Activated CD8-positive, alpha-beta memory T cell treated with anti-CD3 and anti-CD28 coated beads, Interleukin-2, amount 10 ng/mL, durations not matched to agents 7 days and 5 days (primary cell): ENCODE measurements at places on chromosomes 5 and 9.

DNA sequence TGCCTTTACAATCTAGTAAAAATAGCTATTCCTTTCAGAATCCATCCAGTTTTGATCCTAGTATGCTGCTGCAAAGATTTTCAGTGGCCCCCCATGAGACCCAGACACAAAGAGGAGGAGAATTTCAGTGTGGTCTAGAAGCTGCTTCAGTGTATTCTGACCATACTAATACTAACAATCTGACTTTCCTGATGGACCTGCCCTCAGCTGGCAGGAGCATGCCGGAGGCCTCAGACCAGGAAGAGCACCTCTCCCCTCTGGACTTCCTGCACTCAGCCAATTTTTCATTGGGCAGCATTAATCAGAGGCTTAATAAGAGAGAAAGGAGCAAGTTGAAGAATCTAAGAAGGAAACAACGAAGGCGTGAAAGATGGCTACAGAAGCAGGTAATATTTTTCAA is 48.5 kb downstream of the RNF180 start:
- no peaks in the 10 kb centered on the region for H3K4me1 ChIP-seq
- H3K27me3 ChIP-seq, result no peaks in the 10 kb centered on the region
- no peaks in the 10 kb centered on the region for H3K36me3 ChIP-seq

- no peak for DNase-seq
- H3K4me3 ChIP-seq, result no peak overlapping the region
- H3K36me3 ChIP-seq, result peaks cover 19% of the 10 kb centered on the region
- no peak overlapping the region for H3K27ac ChIP-seq
- H3K4me1 ChIP-seq, result peaks cover 59% of the 10 kb centered on the region
Observed at GRCh38 chr5:134136221-134136631, 21.7 kb downstream of the TCF7 start.

- H3K4me1 ChIP-seq, result peaks cover 60% of the 10 kb centered on the region
- H3K36me3 ChIP-seq, result peaks cover 12% of the 10 kb centered on the region
- peaks cover 13% of the 10 kb centered on the region for H3K27me3 ChIP-seq
- H3K4me3 ChIP-seq, result peak overlapping the region; percentile 10
- peak; percentile 80 for DNase-seq
- peak overlapping the region; percentile 93 for H3K27ac ChIP-seq
Observed at GRCh38 chr5:159337016-159337955, 7.0 kb upstream of the IL12B start.

DNA sequence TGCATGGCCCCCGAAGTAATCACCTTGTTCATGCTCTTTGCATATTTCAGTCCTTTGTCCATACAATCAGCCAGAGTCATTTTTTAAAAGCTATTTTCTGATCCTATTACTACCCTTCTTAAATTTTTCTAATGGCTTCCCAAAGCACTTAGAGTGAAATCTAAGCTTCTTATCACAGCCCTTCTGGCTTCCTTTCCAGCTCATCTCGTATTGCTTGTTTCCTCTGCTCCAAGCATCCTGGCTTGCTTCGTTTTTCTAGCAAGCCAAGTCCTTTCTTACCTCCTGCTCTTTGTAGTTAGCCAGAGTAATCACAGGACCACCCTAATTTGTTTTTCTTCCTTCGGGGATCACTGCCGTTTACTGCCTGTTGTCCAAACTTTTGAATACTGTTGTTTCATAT is 453.3 kb downstream of the KIF4B start:
- DNase-seq, result no peak
- H3K4me1 ChIP-seq, result no peaks in the 10 kb centered on the region
- H3K4me3 ChIP-seq, result no peak overlapping the region
- H3K27ac ChIP-seq, result no peak overlapping the region
- H3K36me3 ChIP-seq, result no peaks in the 10 kb centered on the region
- H3K27me3 ChIP-seq, result no peaks in the 10 kb centered on the region

DNA sequence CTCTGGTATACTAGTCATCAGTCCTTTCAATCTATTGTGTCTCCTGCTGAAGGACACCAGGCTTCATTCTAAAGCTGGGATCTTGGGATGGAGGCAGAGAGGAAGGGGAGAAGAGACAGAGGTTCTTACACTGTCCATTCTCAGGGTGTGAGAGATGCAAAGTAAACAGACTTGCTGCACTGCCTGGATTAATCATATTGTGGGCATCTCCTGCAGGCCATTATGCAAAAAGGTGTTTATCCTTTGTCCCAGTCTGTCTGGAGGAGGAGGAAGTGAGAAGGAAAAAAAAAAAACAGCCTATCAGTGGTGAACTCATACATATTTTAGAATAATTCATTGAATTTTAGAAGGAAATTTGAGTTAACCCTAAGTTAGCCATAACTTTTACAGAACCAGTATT is 92.9 kb upstream of the TNPO1 start:
- no peaks in the 10 kb centered on the region for H3K4me1 ChIP-seq

- H3K36me3 ChIP-seq, result no peaks in the 10 kb centered on the region
- no peak for DNase-seq
- peaks cover 3% of the 10 kb centered on the region for H3K27me3 ChIP-seq
Observed at GRCh38 chr5:145920542-145921210, 15.7 kb upstream of the SH3RF2 start.

DNA sequence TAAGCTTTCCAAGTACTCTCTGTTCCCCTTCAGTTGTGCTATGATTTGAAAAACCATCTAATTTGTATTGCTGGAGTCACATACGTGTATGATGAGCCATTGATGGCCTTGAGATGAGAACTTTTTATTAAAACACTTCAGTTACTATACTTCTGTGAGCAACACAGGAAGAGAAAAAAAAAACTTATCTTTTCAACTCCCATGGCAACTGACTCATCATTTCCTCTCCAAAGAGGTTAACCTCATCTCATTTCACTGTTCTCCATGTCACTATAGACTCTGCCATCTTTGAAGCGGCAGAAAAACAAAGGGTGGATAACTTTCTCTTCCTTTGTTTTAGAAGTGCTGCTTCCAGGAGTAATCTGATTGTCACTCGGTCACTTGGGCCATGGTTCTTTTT is 104.3 kb upstream of the PCSK1 start:
- peak overlapping the region; percentile 86 for H3K27ac ChIP-seq
- peaks cover 5% of the 10 kb centered on the region for H3K36me3 ChIP-seq
- no peak for DNase-seq
- peak overlapping the region; percentile 25 for H3K4me3 ChIP-seq
- peaks cover 11% of the 10 kb centered on the region for H3K27me3 ChIP-seq

DNA sequence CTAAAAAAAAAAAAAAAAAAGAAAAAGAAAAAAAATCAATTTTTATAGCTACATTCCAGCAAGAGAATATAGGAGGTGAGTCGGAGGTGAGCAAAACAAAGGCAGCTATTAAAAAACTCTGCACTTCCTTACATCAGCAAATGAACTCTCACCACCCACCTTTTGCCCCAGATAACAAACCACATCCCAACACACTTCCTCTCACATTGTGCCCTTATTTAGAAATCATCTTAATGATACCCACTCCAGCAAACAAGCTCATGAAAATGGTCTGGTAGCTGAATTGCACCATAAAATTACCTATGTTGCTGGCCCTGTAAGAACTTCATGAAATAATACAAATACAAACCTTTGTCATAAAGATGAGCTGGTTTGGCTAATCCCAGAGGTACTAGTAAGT is 82.9 kb downstream of the CEMIP2 start:
- H3K4me3 ChIP-seq, result no peak overlapping the region
- no peaks in the 10 kb centered on the region for H3K27me3 ChIP-seq
- DNase-seq, result peak; percentile 78
- peak overlapping the region; percentile 55 for H3K27ac ChIP-seq

- peaks cover 3% of the 10 kb centered on the region for H3K36me3 ChIP-seq
- no peak for DNase-seq
- H3K4me1 ChIP-seq, result peaks cover 46% of the 10 kb centered on the region
- H3K27me3 ChIP-seq, result peaks cover 40% of the 10 kb centered on the region
- H3K27ac ChIP-seq, result no peak overlapping the region
Observed at GRCh38 chr9:130143279-130143893, 28.8 kb upstream of the NCS1 start.

DNA sequence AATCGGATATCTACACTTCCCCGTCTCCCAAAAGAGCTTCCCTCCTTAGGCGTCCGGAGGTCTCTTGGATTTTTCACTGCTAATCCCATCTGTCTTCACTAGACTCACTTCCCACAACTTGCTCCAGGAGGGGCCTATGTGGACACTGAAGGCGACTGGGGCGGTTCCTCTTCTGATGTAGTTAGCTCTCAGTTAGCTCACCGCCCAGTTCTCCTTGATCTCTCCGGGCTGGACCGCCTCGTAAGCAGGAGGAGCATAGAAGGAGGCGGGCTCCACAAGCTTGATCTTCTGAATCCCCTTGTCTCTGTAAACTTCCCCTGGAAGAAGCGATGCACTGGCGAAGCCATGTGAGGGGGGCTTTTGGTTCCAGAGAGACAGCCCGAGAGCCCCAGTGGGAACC is 112.0 kb upstream of the SELENOP start:
- no peaks in the 10 kb centered on the region for H3K27me3 ChIP-seq
- no peaks in the 10 kb centered on the region for H3K4me1 ChIP-seq
- H3K36me3 ChIP-seq, result no peaks in the 10 kb centered on the region

DNA sequence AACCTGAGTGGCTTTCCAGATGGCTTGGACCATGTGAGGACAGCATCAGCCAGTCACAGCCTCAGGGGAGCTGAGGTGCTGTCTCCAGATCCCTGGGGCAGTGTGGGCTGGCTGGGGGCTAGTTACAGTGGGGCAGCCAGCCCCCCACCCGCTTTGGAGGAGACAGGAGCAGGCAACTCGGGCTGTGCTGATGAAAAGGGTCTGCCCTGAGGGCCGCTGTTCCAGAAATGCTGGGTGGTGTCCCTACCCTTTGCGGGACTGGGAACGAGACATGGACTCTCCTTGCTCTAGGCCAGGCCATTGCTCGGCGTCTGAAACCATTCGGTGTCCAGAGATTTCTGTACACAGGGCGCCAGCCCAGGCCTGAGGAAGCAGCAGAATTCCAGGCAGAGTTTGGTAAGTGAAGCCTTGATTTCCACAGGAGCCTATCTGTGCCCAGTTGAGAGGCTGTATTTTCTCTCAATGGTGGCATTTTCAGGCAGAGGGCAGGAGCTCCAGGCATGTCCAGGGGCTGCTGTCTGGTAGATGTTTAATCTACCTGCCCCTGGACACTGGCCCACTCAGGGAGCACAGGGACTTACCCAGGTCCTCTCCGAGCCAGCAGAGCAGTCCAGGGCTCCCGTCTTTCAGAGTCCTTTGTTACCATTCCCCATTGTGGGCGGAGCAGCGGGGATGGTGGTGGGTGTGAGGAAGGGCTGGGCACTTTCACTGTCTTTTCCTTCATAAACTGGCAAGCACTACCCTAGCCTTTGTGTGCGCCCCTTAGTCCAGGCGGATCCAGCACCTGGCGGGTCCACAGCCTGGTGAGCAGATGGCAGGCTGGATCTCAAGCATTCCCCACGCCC is 7.2 kb downstream of the GRHPR start:
- H3K4me1 ChIP-seq, result peaks cover 4% of the 10 kb centered on the region
- peaks cover 5% of the 10 kb centered on the region for H3K36me3 ChIP-seq
- H3K27me3 ChIP-seq, result no peaks in the 10 kb centered on the region
- DNase-seq, result no peak
- no peak overlapping the region for H3K4me3 ChIP-seq

DNA sequence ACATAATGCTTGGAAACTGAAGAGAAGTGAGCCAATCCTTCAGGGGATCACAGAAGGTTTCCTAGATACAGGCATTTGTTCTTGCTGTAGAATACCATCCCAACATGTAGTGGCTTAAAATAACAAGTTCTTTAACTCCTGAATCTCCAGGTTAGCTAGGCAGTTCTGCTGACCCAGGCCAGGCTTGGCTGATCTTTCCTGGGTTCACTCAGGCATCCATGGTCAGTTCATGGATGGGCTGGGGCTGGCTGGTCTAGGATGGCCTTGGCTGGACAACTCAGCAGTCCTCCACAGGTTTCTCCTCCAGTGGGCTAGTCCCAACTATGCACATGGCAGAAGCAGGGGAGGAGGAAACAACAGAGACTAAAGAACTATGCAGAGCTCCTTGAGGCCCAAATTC is 37.4 kb upstream of the DENND1A start:
- H3K4me1 ChIP-seq, result peaks cover 8% of the 10 kb centered on the region
- no peak for DNase-seq
- H3K27ac ChIP-seq, result no peak overlapping the region
- no peaks in the 10 kb centered on the region for H3K36me3 ChIP-seq
- no peak overlapping the region for H3K4me3 ChIP-seq

DNA sequence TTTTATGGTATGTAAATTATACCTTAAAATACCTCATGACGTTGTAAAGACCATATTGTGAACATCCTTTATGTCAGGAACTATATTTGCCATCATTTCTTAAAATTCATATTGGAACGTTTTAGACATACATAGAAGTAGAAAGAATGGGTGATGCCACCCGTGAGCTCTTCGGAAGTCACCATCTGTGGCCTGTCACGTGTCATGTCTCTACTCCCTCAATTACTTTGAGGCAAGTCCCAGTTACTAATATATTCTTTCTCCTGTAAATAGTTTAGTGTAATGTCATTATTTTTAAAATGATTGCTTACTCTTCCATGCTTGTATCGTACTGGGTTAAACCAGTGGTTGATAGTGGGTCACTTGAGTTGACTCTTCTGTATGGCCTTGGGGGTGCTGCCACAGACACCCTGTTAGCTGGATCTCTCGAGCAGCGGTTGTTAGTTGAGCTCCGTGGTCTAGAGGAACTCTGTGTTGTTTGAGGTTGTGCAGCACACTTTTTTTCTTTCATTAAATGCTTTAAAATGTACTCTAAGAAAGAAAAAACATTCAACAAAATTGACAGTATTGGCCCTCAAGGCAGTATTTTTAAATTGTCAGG is 66.2 kb downstream of the TRIO start:
- H3K27me3 ChIP-seq, result peaks cover 16% of the 10 kb centered on the region
- no peak overlapping the region for H3K27ac ChIP-seq
- H3K4me3 ChIP-seq, result no peak overlapping the region
- no peak for DNase-seq

DNA sequence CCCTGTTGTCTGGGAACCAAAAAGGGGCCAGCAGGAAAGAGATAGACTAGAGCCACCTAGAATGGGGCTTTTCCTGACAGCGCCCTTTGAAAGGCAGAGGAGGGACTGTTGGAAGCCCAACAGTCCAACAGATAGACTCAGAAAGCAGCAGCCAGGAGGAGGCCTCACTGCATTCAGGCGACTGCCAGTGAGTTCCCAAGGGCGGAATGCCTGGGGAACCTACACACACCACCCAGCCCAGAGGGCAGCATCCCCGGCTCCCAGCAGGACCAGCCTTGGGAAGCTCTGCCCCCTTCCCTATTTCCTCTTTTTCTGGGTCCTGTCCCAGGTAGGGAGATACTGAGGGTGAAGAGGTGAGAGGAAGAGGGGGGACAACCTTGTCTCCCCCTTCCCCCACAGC is 192.4 kb upstream of the KLF4 start:
- no peaks in the 10 kb centered on the region for H3K4me1 ChIP-seq
- no peaks in the 10 kb centered on the region for H3K27me3 ChIP-seq
- H3K4me3 ChIP-seq, result no peak overlapping the region
- no peaks in the 10 kb centered on the region for H3K36me3 ChIP-seq
